Stimulated activated CD8-positive, alpha-beta memory T cell treated with anti-CD3 and anti-CD28 coated beads, Interleukin-15, amount 100 ng/mL, for 4 hours (primary cell): ENCODE measurements at places on chromosomes 6 and 20.

GRCh38 chr6:37175332-37176267 lies 5.6 kb downstream of the PIM1 start:
- no peak for DNase-seq

- no peak for DNase-seq
These were observed 8.9 kb upstream of the AHI1 start for GRCh38 chr6:135506270-135506997.

DNA sequence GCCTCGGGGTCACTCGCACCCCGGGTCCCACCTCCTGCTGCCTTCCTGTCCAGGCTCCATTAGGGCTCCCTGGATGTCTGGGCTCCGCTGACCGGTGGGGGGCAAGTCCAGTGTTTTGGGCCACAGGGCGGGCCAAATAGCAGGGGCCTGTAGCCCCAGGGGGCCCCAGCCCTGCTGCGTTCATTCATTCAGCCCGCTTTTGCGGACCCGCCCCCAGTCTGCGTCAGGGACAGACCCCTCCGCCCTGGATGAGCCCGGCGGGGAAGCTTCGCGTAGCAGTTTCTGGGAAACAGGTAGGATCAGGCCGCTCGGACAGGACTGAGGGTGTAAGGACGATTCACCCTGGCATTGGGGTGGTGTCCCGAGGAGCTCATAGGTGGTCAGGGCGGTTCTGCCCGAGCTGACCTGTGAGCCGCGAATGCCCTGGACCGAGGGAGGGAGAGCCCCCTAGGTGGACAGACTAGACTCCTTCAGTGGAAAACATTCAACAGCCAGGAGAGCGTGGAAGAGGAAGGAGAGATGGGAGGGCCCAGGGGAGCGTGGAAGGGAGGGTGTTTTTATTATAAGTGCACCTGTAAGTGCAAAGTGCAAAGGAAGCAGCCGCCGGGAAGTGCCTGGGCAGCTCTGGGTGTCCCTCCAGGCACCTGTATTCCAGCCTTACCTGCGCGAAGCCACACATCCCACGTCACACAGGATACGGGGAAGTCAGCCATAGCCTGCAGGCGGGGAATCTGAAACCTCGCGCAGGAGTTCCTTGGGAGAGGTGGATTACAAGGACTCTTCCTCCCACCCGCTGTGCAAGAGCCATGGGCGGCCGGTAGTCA lies 662 bp downstream of the ENTPD6 start:
- no peak for DNase-seq

DNA sequence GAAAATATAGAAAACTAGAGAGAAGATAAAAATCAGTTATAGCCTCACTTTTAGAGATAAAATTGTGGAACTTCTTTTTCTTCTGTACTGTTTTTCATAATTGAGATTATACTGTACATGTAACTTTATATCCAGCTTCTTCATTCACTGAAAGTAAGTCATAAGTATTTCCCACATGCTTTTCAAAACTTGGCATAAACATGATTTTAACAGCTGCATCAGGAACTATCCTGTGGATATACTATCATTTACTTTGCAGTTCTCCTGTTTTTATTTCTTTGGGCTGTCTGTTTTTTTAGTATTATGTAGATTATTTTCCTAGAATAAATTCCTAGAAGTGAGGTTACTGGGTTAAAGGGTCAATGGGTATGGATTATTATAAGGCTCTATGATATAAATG lies 14.8 kb downstream of the DSTN start:
- no peak for DNase-seq

DNA sequence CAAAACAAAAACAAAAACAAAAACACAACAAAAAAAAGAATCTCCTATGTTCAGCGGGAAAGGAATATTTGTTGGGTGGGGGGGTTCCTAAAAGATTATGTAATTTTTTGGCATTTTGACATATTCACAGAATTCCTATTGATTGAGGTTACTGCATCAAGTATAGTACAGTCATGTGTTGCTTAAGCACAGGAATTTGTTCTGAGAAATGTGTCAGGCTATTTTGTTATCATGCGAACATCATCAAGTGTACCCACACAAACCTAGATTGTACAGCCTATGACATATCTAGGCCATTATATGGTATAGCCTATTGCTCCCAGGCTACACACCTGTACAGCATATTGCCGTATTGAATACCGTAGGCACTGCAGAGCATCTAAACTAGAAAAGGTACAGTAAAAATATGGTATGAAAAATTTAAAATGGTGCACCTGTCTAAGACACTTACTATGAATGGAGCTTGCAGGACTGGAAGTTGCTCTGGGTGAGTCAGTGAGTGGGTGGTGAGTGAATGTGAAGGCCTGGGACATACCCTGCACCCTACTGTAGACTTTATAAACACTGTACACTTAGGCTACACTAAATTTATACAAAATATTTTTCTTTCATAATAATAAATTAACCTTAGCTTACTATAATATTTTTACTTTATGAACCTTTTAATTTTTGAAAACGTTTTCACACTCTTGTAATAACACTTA lies 110.6 kb downstream of the CDKAL1 start:
- no peak for DNase-seq

DNA sequence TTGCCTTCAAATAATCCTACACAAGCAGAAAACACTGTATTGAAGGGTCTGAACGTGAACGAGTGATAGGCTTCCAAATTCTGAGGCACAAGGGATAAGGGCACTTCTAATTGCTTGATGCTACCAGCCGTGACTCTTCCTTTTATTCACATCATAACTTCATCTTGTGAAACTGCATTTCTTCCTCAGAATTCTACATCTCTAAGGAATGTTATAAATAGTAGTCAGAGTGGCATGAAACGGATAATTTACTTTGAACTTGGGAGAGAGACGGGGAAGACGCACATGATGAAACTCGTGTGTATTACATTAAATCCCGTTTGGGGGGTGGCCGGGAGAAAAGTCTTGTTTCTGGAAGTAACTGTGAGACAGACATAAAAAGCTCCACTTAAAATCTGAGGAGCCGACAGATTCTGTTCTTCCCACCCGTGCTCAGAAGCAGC lies 754 bp downstream of the HDDC2 start:
- DNase-seq = no peak

DNA sequence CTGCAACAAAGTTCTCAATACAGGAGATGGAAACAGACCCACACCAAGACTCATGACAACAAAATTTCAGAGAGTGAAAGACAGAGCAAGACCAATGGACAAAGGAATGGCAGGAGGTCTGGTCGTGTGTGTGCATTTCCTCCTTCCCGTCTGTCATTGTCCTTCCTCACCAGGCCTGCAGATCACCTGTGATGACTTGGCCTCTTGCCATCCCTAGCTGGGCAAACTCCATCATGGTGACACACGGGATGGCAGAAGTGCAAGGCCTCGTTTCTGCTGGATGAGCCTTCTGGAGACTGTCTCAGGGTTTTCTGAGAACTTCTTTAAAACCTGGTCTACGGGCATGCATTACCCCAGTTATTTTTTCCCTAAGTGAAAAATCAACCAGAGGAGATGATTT lies 49.2 kb downstream of the RPP21 start:
- DNase-seq = no peak
